Stimulated activated CD4-positive, alpha-beta T cell treated with anti-CD3 and anti-CD28 coated beads, Interleukin-1b, Interleukin-23, amount 100 ng/mL, for 1 hour (primary cell): ENCODE measurements at places on chromosomes 3 and 15.

- no peak for DNase-seq
Measured at GRCh38 chr15:62766599-62766998, 275.9 kb upstream of the TPM1 start.

DNA sequence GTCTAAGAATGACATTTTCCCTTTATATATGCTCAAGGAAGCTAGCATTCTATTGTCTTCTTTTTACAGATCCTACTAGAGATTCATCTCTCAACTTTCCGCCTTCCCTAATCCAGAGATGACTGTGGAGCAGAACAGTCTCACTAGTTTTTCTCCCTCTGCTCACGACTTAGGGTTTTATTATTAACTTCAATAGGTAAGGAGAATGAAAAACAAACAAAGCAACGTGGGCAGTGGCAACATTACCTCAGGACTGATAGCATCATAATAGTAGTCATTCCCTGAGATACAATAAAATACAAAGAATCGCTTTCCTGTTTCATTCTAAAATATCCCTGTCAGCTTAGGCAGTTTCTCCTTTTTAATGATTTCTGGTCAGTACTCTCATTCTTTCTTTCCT is 154.3 kb upstream of the PLAAT1 start:
- no peak for DNase-seq

GRCh38 chr3:13277196-13277813 is 142.8 kb downstream of the NUP210 start:
- DNase-seq: no peak

DNA sequence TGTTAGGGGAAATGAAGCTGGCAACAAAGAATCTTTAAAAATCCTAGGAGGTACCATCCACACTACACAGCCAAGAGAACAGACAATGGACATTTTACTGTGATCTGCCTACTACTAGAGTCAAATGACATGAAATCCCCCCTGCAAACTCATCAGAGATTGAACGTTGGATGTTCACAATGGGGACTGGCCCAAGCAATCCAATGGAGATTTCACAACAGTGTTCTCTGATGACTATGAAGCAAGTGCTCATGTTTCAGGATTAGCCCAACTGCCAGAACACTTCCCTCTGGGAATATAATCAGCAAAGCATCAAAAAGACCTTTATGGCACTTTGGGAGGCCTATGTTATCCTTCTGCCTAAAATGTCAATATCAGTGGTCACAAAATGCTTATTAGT is 97.8 kb downstream of the IGSF11 start:
- no peak for DNase-seq
